Left renal cortex interstitium (tissue), 4 donors: ENCODE measurements at places on chromosomes 7 and 10. TPM values are rescaled to one million over a fixed set of nuclear protein-coding genes. Genes with fewer than 3 reads are reported as not detected.

The NEUROG3 gene
- polyA plus RNA-seq = not detected

DNA sequence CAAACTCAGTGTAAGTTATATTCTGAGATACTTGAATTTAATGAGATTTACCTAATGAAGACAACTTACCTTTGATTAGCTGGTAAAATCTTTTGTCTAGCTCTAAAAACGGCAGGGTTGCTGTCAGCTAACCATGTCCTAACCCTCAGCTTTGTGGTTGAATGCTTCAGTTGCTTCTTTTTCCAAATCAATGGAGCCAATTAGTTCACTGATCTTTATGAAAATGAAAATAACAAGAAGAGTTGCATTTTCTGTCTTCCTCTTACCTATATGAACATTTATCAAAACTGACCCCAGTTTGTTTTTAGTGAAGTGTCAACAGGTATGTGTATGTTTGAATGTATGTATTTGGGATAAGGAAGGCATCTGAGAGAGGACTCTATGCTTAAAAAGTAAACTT lies 253.1 kb upstream of the MTPN start:
- DNase-seq = no peak

- DNase-seq = no peak
Measured at GRCh38 chr10:22684699-22685098, 29.7 kb downstream of the PIP4K2A start.

The GBX1 gene
- 0.22 TPM for polyA plus RNA-seq

The CYP3A5 gene
- polyA plus RNA-seq = 1.5 TPM

The CBLL1 gene
- 21.9 TPM for polyA plus RNA-seq

- DNase-seq = no peak
Measured at GRCh38 chr7:537911-538634, 18.4 kb upstream of the PDGFA start.

The HGF gene
- polyA plus RNA-seq = 2.2 TPM

The TWIST1 gene
- polyA plus RNA-seq = 12.3 TPM

DNA sequence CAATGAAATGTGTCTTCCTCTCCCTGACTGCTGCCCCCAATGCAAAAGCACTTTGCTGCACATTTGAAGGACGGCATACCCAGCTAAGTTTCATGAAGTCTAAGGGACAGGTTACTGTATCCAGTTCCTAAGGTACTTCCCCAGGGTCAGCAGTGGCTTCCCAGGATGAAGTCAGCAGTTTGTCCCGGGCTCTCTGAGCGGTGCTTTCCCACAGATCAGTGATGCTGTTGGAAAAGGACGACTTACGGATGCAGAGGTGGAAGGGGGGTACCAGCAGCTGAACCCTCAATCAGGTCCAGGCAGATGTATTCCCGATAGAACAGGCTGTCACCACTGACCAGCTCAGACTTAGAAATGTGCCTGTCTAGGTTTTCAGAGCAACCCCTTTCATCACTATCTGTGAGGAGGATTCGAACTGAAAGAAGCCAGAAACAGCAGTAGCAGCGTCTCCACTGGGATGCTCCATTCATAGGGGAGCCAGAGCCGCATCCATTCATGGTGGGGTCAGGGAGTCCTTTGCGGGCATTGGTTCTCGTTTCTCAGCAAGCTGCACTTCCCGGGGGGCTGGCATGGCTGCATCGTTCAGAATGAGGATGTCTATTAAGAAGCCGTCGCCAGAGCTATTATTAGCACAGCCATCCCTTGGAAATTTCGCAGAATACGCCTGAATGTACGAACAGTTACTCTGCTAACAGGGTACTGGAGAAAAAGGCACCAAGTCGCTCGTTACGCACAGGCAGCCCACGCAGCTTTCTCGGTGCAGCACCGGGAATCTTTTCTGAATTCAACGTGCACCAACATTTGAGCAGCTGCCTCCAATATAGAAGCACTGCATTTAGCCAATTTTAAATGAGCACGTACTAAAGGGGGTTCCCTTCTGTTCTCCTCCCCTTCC lies 303.7 kb downstream of the PRPF18 start:
- no peak for DNase-seq

The CCNY gene
- 87.1 TPM for polyA plus RNA-seq

- DNase-seq = no peak
Measured at GRCh38 chr7:83119494-83119893, 43.2 kb downstream of the PCLO start.

DNA sequence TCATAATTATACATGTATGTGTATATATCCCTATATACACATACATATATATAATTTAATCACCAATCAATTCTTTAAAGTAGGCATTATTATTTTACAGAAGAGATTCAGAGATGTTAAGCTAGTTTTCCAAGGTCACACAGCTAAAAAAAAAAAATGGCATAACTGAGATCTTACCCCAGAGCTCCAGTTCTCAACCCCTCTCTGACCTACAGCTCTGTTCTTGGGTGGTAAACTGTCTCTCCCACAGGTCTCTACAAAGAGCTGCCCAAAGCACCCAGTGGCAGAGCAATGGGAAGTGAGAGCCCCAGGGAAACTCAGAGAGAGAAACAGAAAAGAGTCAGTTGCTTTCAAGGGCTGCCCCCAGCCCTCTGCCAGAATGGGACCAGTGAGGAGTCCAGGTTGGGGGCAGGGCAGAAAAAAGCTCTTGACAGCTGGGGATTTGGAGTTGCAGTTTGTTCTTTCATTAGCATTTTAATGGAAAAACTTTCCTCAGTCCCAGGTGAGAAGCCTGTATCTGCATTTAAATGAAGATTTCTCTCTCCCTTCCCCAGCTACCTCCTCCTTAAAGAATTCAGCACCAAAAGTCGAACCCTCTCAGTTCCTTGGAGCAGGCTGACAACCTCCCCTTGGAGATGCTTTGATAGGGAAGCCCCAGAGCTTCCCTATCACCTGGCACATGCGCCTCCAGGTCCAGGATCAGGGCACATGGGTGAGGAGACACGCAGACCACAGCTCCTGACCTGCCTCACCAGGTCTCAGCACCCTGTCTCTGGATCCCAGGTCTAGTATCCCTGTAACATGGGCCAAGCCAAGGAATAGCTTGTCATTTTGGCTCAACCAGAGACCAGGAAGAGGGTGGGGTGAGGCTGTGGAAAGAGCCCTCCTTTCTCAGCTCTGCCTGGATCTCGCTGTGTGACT lies 388.1 kb downstream of the PLXNA4 start:
- no peak for DNase-seq

The HIPK2 gene
- polyA plus RNA-seq = 69.7 TPM

DNA sequence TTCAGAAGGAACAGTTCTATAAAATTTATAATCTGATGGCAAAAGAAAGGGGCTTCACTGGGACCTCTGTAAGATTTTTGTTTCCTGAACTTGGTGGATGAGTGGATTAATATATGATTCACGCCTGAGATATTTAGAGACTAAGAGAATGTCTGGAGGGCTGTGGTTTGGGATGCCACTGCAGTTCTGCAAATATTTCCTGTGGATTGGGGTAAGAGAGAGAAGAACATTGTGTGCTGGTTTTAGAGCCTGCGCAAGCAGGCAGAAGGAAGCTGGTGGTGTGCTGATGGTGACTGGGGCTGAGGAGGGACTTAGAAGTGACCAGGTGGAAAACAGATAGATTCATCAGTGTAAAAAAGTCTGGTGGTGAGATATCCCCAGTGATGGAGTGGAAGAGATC lies 87.0 kb downstream of the SUGCT start:
- DNase-seq = no peak

- no peak for DNase-seq
Measured at GRCh38 chr7:25158966-25159365, 33.9 kb upstream of the CYCS start.

DNA sequence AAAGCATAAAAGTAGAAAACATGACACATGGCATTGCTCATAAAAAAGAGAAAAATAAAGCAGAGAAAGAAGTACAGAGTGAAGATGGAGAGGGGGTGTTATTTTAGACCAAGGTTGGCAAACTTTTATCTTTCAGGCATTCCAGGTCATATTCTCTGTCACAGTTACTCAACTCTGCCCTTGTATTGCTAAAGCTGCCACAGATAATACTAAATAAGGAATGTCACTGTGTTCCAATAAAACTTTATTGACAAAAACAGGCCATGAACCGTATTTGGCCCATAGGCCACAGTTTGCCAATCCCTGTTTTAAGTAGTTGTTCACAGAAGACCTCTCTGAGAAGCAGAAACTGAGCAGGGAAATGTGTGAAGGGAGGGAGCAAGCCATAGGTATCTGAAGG lies 167.4 kb downstream of the GLI3 start:
- no peak for DNase-seq

DNA sequence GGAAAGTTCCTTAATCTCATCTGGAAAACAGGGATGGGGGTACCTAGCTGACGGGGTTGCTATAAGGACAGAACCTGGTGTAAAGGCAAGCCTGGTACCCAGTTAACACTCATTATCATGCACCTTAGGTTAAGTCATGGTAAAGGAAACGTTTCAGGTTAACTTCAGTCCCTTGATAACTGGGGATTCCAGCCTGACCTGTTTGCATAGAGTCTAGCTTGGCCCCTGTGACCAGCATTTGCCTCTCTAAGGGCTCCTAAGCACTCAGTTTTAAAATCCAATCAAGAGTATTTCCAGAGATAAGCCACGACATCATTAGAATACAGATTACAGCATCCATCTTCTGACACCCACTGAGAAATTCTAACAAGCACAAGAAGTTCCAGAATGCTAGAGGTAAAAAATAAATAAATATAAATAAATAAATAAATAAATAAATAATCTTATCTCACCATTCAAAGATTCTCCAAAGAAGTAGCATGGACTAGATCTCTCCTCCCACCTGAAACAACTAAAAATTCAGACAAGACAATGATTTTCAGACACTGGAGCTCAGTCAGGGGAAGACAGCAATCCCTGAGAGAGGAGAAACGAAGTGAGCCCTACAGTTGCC lies 184.6 kb downstream of the KCNMA1 start:
- DNase-seq = no peak

GRCh38 chr7:23353172-23353571 lies 54.0 kb downstream of the MALSU1 start:
- DNase-seq = no peak

The COBL gene
- 13.4 TPM for polyA plus RNA-seq

GRCh38 chr7:23183279-23184012 lies 1.6 kb downstream of the NUP42 start:
- no peak for DNase-seq

The SVIL gene
- 38.6 TPM for polyA plus RNA-seq

GRCh38 chr7:77413861-77414424 lies 2.2 kb downstream of the GSAP start:
- DNase-seq = no peak

DNA sequence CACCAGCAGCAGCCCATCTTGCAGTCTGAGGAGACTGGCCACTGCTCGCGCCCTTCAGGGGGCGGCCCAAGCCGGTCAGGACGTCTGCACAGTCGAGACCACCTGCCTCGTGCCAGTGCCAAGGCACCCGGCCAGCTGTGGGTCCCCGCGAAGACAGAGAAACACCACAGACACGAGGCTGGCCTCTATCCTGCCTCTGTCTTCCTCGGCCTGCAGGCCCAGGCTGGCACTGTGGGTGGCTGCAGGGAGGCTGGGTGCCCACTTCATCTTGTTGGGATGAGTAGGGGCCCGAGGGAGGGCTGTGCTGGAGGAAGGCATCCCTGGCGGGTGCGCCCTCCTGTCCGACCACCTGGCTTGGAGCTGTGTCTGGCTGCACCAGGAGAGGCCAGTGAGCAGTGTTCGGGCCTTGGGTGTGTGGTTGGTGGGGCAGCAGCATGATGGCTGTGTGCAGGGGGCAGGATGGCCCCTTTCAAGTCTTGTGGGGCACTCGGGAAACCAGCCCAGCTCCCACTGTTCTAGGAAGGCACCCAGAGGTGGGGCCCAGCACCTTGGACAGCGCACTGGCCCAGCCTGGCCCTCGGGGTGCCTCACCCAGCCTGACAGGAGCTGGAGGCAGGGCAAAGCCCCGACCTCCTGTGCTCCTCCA lies 7.3 kb downstream of the DPYSL4 start:
- DNase-seq = no peak

DNA sequence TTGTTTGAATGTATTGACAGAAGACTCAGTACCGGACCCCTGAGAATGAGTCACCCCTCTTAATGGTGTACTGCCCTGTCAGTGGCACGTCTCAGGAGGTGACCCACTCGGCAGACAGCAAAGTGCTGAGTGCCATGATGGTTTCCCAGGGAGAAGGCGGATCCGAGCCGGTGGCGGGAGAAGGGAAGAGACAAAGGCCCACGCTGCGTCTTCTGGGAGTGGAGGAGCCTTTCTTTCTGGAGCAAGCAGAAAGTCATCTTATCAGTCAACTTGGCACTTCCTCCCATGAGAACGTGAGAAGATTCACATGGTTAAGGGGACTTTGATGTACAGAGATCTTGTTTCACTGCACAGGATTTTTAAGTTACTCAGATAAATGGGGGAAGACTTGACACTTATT lies 14.6 kb upstream of the PPP2R2D start:
- DNase-seq = no peak

GRCh38 chr7:101220295-101220694 lies 2.3 kb downstream of the ZNHIT1 start:
- DNase-seq = no peak

- no peak for DNase-seq
Measured at GRCh38 chr7:151410405-151411390, 860 bp upstream of the WDR86 start.

The VENTX gene
- polyA plus RNA-seq = 0.10 TPM
